ENCODE measurements at places on chromosomes 1 and 21.

- DNase-seq, result no peak
Measured at GRCh38 chr1:67802565-67802964, 30.7 kb downstream of the GNG12 start.

GRCh38 chr1:243267471-243267880, 11.6 kb downstream of the SDCCAG8 start:
- no peak for DNase-seq

GRCh38 chr1:43329995-43330751, 7.4 kb upstream of the MPL start:
- peak; percentile 63 for DNase-seq

DNA sequence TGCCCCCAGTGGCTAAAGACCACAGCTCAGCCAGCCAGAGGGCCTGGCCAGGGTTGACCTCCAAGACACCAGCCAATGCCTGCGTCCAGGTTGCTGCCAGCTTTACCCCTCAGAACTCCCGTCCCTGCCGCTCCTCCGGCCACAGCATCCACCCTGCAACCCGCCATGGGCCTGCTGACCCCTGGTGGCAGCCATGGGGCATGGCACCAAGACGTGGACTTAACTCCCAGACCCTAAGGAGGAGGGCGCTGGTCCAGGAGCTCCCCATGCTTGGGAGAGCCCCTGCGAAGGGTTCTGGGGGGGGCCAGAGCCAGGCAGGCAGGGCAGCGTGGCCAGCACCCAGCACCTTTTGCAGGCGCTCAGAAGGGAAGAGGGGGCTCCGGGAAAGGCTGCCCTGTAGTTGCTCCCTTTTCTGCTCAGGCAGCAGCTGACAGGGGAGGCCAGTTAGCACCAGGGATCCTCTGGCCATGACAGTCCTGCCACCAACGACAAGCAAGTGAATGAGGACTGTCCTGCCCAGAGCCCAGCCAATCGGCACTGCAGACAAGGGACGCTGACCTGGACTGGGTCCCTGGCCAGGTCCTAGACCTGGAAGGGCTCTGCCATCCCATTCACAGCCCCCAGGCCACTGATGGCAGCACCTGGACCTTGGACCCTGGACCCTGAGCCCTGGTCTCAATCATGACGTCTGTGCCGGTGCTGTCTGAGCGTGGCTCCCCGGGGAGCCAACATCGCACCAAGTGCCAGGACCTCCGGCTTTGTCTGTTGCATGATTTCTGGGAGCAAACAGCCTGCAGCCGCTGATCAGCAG, 246.2 kb downstream of the NPHP4 start:
- peak; percentile 52 for DNase-seq

GRCh38 chr21:34362670-34363069, 1.1 kb upstream of the KCNE2 start:
- DNase-seq, result no peak

DNA sequence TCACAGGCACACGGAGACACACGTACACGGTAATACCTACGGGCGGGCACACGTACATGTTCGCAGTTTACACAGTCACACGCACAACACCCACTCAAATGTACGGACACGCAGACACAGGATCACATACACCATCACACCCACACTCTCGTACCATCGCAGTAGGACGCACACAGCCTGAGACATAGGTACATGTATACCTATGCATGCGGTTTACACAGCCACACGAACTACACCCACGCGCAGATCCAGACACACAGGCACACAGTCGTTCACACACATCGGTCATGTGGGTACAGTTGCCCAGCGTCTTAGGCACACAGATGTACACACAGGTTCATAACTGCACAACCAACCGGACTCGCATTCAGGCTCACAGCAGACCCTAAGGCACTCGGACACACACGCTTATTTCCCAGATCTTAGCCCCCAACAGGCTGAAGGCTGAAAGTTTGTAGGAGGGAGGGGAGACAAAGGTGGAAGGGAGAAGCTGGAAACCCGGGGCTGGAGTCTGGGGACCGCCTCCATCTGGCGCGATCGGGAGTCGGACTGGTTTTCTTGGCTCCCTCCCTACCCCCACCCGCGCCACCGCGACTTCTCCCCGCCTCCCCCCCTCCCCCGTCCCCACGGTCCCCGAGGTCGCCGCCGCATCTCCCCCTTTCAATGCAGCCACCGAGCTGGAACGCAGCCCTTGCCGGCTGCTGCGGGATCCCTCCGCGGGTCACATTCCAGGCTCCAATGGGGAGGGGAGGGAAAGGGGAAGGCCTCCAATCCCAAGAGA, 51.9 kb upstream of the SYNC start:
- peak; percentile 20 for DNase-seq

- DNase-seq, result no peak
Measured at GRCh38 chr21:38917043-38917774, 111.5 kb downstream of the ETS2 start.

- peak; percentile 30 for DNase-seq
Measured at GRCh38 chr1:44031252-44032169, at the start of gene SLC6A9. Gene SLC6A9 (minus strand): TSS chr1:44031462. CDS start chr1:44024277, 7,185 bp downstream.
